Spleen (tissue), 13 donors: ENCODE measurements at places on chromosomes 3 and 15.

- DNase-seq: peak; percentile 54
Measured at GRCh38 chr15:64699751-64700388, 75.5 kb downstream of the RBPMS2 start.

GRCh38 chr3:196216089-196216564 is at the start of gene SLC51A:
SLC51A (plus strand) TSS chr3:196216534; CDS start chr3:196216713, 179 bp downstream.
- peak; percentile 66 for DNase-seq

DNA sequence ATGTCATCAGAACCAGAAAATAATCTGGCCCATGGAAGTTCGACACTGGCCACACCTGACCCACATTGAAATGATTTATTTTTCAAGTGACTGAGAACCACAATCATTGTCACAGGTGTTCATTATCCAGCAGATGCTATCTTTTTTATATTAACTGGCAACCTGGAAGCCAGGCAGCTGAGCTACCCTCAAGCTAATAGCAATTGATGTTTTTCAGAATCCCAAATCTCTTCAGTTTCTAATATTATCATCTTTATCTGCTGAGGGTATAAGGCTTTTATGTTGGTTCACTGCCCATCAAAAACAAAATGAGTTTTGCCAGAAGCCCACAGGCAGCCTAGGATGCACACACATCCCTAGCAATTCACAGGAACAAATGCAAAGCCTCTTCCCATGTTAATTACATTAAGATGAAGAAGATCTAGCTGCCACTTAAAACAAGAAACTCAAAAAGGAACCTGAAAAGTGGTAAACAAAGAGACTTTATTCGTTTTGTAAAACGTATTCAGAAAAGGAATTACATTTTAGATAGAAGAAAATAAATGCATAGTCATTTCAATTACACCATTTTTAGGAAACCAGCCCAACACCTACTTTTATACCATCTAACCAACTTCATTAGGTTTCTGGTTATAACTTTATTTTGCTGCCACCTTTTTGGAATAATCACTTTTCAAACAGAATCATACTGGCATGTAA is 40.9 kb upstream of the STRIT1 start:
- DNase-seq: no peak

- DNase-seq: no peak
Measured at GRCh38 chr3:148309390-148310035, 388.2 kb upstream of the AGTR1 start.

DNA sequence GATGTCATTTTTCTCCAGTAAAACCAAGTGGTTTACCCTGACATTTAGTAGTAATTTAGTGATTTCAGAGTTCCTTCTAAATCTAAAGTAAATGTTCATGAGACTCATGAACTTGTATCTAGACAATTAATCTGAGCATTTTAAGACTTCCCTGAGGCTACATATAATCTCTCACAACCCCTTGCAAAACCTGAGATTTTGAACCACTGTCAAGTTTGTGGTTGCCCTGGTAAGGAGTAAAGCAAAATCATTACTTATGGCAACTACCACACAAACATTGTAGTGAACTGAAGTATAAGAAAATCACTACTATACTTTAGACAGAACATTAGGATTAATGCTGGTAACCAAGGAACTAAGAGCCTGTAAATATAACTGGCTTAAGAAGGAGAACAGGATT is 370.2 kb downstream of the TIGIT start:
- DNase-seq: no peak

DNA sequence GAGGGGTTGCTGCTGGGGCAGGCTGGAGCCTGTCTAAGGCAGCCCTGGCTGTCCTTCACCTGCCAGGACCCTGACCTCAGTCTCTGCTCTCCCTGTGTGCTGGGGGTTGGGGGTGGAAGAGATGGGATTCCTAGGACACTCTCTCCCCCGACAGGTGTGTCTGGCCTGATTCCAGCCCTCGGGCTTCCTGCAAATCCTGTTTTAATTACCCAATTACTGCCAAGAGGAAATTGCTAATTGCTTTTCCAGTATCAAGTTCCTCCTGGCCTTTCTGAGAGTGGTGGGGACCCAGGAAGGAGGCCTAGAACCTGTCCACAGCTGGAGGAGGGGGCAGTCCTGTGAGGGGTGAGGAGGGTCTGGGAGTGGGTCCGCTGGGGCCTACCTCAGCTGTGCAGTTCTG is 15.8 kb downstream of the PLXNA1 start:
- DNase-seq: no peak

DNA sequence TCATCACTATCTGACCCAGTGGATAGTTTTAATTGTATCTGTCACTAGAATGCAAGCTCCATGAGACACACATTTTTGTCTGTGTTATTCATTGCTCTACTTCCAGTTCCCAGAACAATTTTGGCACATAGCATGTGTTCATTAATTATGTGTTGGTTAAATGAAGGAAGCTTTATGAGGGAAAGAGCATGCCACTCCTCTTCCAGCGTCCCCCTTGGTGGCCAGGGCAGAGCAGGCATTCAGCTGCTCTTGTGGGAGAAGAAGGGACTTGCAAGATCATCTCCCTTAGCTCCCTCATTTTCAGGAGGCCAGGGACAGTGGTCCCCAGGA is 489 bp upstream of the GALNT15 start:
- no peak for DNase-seq

GRCh38 chr15:25728816-25729215 is 134.3 kb downstream of the ATP10A start:
- DNase-seq: peak; percentile 62
